ENCODE measurements at places on chromosomes 3 and 15.
A peak's percentile ranks its signal among the peaks of the same experiment; 100 is the strongest.

- DNase-seq: no peak
Measured at GRCh38 chr3:48301800-48302166, 31.7 kb downstream of the SPINK8 start.

DNA sequence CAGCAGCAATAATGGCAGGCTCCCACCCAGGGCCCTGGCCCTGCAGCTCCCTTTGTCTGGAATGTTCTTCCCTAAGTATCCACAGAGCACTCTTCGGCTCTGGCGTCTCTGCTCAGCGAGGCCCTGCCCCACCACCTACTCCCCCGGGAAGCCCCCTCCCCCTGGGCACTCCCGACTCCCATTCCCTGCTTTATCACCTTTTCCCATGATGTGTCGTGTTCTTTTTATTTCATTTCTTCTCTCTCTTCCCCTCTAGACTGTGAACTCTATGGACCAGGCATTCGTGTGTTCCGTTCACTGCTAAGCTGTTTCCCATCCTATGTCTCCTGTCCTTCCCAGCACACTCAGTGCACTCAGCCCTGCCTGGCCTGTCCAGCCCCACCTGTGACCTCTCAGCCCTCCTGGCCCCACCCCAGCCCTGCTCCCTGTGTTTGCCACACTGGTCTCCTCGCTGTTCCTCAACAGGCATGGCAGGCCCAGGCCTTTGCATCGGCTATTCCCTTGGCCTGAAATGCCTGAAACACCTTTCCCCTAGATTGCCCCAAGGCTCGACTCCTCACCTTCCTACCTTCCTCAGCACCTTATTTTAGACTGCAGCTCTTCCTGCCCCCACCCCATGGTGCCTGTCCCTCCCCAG is 107.4 kb downstream of the TPRA1 start:
- DNase-seq: peak; percentile 45

DNA sequence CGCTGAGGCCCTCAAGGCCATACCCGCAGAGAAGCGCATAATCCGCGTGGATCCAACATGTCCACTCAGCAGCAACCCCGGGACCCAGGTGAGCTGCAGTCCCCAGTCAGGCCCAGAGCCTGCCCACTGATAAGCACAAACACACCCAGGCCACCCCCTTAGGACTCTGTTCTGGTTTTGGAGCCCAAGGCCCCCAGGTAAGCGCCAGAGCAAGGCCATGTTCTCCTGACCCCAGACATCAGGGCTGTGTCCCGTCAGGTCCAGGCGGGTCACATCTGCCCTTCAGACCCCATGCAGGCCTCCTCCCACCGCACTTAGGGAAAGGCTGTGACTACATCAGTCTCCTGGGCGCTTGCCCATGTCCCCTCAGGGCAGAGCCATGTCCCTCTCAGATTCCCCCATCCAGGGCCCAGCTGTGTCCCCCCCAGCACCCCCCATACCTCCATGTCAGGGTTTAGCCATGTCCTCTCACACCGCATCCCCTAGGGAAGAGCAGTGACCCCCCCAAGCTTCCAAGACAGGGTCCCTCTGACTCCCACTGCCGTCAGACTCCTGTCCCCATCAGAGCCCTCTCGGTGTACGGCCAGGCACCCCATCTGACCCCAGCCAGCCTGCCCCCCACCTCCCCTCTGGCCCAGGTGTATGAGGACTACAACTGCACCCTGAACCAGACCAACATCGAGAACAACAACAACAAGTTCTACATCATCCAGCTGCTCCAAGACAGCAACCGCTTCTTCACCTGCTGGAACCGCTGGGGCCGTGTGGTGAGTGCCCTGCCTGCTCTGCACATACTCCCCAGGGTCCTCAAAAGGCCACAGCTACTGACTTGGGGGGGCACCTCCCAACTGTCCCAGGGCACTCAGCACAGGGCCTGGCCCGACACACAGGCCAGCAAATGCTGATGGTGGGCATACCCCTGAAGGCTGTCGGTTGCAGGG is 1.6 kb downstream of the PARP3 start:
- DNase-seq: peak; percentile 42

DNA sequence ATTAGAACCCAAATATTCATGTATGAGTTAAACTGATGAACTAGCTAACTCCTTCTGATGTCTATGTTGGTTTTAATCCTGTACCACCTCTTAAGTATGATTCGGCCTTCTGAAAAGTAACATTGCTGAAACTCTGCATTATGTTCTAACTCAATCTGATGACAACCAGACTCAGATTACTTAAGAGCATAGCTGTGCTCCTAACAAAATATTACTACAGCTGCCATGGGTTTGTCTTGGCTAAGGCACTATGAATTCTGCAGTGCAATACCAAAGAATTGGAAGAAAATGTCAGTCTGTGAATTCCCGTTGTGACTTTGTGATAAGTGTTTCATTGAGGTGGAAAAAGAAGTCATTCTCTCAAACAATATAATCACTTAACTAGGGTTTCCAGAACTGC is 224.4 kb downstream of the ZMAT3 start:
- DNase-seq: no peak

DNA sequence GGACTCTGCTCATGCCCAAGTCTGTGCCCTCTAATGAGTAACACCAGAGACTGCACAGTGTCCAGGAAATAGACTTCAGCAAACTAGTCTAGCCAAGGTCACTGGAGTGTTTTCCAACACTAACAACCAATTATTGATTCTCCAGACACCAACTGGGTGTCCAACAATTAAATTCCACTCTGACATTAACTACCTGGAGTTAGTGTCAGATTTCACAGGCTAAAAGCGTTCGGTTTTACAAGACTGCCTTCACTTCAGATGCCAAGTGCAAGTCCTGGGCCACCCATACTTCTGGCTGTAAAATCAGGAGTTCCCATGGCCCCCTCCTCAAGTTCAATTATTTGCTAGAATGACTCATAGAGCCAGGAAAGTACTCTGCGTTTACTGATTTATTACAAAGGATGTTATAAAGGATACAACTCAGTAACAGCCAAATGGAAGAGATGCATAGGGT is 20.8 kb upstream of the CFAP161 start:
- DNase-seq: no peak

GRCh38 chr15:51260202-51260601 is 78.2 kb downstream of the CYP19A1 start:
- DNase-seq: no peak

GRCh38 chr3:73315706-73316105 is 254.2 kb downstream of the EBLN2 start:
- no peak for DNase-seq

DNA sequence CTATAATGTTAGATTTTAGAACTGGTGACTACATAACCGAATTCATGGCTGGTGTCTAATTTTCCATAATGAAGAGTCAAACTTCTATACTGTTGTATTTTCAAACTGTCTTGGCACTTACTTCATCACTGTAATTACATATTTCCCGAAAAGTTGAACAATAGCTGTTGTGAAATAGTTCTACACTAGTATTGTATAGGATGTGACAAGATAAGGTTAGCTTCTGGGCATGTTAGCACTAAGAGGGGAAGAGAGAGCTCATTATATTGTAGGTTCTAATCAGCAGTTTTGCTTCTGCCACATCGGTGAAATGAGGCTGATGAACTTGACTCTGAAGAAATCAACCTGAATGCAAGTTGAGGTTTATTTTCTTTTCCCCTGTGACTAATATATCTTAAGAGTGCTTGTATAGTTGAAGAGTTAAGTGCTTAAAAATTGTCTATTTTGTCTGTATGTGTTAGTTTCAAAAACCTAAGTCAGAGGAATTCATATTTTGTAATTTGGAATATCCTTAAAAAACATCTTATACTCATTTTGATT is 8.9 kb downstream of the GYG1 start:
- no peak for DNase-seq

GRCh38 chr15:59280855-59281254 is 74.2 kb downstream of the LDHAL6B start:
- DNase-seq: no peak

GRCh38 chr3:136329593-136329992 is 79.5 kb downstream of the PCCB start:
- DNase-seq: no peak

DNA sequence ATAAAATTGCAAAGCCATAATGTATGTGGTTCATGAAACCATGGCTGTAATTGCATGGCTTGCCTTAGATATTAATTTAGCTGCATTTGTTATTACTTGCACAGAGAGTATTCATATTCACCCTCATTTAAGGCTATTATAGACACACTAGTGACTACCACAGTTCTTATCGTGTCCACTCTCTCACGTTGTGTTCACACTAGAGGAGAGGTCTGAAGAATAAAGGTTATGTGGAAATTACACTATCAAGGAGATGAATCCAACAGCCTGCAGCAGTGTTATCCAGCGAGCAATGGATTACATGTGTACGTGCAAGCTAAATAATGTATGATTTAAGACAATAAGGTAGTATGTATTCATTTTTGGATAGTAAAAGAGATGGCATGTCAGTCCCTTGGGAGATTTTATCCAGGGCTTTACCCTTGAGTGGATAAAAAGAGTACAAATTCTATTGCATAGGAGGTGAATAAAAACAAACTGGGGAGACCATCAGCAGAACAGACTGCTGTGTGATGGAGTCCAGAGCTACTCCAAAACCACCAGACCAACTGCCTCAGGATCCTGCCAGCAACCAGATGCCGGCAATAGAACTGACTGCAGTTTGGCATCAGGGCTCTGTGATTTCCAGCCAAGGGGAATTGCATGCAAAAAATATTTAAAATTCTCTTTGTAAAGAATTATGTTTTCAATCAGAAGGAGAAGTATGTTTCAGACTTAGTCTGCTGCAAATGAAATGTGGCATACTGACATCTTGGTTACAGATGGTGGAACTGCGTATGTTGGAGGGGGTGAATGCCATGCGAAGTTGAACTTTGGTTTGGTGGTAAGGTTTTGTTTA is 146.6 kb downstream of the RBMS3 start:
- DNase-seq: peak; percentile 49

DNA sequence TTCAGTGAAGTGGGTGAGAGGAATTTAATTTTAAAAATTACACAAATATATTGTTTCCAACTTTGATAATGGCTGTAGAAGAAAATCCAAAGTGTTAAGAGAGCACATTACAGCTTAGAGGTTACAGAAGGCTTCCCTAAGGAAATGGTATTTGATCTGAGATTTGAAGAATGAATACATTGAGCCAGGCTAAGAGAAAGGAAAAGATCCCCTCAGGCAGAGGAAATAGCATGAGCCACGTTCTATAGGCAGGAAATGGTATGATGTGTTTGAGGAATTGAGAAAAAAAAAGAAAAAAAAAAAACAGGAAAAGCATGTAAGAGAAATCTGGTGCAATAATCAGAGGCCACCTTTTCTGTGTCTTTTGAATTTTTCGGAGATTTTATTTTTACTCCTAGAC is 48.6 kb downstream of the UNC13C start:
- no peak for DNase-seq

DNA sequence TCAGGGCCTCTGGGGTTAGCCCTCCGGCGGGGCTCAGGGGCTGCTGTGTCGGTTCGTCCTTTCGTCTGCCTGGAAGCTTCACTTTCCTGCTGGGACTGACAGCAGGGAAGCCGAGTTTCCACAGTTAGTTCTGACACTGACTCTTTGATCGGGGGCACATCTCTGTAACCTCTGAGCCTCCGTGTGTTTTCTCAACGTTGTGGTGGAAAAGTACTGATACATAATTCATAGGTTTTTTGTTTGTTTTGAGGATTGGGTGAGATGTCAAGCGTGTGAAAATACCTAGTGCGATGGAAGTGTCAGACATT is 481 bp downstream of the AP4E1 start:
- DNase-seq: no peak

DNA sequence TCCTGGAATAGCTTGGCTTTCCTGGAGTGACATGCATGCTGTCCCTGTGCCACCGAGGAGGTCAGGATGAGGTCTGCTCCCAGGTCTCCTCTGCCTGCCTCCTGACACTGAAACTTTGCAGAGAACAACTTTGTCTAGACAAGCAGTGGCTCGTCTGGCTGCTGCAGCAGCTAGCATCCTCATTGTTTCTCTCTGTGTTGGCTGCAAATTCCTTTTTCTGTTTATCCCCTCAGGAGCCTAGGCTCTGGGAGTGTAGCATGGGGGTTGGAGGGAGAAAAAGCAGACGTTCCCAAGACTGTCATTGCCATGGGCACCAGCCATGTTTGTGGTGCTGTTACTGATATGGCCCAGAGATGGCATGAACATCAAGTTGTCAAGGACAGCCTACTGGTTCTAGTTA is 208.7 kb upstream of the LRIG1 start:
- DNase-seq: peak; percentile 71

DNA sequence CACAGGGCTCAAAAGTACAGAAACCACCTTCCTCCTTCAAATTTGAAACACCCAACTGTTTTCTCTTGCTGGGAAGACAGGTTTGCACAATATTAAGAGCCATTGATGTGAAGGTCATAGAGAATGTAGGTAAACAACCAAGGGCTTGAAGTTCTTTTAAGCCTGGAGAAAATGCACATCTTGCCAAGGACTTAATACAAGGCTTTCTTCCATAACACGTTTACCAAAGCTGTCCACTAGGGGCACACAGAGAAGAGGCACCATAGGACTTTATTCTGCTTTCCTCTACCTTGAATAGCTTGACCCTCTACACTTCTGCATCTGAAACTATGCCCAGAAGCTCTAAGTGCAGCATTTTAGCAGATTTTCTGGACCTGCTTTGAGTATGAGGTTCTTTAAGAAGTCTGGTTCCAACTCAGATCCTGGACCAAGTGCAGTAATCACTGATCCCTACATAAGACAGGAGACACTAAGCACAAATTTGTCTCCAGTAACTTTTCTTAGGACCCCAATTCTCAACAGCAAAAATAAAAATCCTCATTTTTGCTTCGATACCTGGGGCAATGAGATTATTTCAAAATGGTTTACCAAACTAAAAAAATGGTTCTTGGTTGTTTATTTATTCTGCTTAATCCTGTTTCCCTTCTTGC is 138.0 kb downstream of the FBN1 start:
- peak; percentile 64 for DNase-seq

DNA sequence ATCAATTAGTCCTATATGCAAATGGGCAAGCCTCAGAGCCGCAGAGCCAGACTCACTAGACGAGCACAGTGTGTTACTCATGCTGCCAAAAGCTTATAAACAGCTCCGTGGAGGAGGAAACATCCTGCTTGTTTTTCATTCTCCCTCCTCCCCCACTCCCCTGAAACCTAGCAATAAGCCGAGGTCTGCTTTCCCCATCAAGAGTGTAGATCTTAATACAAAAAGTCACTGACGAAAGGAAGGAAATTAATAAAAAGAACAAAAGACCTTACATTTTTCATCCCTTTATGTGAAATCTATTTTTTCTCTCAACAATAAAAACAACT is 88.5 kb downstream of the XXYLT1 start:
- peak; percentile 85 for DNase-seq

- peak; percentile 79 for DNase-seq
Measured at GRCh38 chr15:91852741-91853510, 582 bp upstream of the SLCO3A1 start.

GRCh38 chr3:188153437-188154013 is 432 bp upstream of the LPP start:
- DNase-seq: peak; percentile 98

GRCh38 chr15:80832686-80833085 is 53.5 kb downstream of the CEMIP start:
- DNase-seq: peak; percentile 73

GRCh38 chr15:57218826-57219576 is 157.3 kb upstream of the CGNL1 start:
- no peak for DNase-seq

- DNase-seq: no peak
Measured at GRCh38 chr3:89362496-89362895, 255.1 kb downstream of the EPHA3 start.
